ENCODE measurements at places on chromosomes 5 and 9.

- no peak for DNase-seq
Observed at GRCh38 chr9:13942695-13943094, 371.2 kb downstream of the NFIB start.

DNA sequence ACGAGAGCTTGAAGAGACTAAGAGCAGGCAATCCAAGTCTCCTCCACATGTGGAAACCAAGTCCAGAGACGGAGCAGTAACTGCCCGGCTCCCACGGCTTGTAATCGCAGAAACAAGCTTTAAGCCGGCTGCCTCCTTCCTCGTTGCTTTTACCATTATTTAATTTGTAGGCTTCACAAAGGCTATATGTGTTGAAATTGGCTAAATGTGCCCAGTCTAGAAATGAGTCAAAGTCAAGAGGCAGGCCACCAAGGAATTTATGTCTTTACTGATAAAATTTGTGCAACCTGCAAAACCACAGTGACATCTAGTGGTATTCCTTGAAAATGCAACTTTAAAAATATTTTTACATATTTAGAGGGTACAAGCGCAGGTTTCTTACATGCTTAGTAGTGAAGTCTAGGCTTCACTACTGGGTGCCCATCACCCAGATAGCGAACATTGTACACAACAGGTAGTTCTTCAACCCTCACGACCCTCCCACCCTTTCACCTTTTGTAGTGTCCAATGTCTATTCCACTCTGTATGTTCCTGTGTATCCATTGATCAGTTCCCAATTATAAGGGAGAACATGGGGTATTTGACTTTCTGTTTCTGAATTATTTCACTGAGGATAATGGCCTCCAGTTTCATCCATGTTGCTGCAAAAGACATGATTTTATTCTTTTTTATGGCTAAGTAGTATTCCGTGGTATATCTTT, 33.5 kb upstream of the EBF1 start:
- peak; percentile 28 for DNase-seq

DNA sequence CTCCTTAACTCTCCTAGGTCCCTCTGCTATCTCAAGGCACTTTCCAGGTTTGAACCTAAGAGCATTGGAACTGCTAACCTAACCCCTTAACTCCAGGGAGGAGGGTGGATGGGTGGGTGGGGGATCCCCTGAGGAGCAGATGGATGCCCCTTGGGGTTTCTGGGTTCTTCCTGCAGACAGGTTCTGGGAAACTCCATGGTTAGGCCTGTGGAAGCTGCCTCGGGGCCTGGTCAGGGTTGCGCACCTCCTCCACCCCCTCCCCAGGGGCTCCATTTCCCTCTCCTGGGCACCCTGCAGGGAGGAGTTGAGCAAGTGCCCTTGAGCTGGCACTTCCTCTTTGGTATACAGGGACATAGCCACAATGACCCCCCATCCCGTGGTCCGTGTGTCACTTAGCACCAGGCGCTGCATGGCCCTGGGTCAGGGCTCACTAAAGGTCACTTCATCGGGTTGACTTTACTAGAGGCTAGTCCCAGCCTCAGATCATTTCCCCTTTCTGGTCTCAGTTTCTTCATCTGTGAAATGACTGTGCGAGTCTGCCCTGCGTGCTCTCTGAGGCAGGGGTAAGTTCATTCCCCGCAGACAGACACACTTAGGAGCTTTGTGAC, 16.0 kb downstream of the CXXC5 start:
- DNase-seq = peak; percentile 80

- no peak for DNase-seq
Observed at GRCh38 chr9:98049288-98050072, 7.1 kb upstream of the NANS start.

- DNase-seq = no peak
Observed at GRCh38 chr5:80495891-80496290, 8.0 kb downstream of the FAM151B start.

- DNase-seq = peak; percentile 50
Observed at GRCh38 chr5:119470105-119470763, 17.9 kb downstream of the HSD17B4 start.

GRCh38 chr9:37038302-37038942, 4.4 kb upstream of the PAX5 start:
- DNase-seq = no peak

GRCh38 chr9:36450110-36450732, 50.2 kb upstream of the RNF38 start:
- DNase-seq = no peak

- DNase-seq = no peak
Observed at GRCh38 chr5:175670372-175670771, 12.5 kb downstream of the HRH2 start.

GRCh38 chr5:171149772-171150171, 159.3 kb upstream of the TLX3 start:
- no peak for DNase-seq

- no peak for DNase-seq
Observed at GRCh38 chr9:16612627-16613026, 257.8 kb downstream of the BNC2 start.

GRCh38 chr9:92043002-92043401, 72.2 kb downstream of the SPTLC1 start:
- no peak for DNase-seq

DNA sequence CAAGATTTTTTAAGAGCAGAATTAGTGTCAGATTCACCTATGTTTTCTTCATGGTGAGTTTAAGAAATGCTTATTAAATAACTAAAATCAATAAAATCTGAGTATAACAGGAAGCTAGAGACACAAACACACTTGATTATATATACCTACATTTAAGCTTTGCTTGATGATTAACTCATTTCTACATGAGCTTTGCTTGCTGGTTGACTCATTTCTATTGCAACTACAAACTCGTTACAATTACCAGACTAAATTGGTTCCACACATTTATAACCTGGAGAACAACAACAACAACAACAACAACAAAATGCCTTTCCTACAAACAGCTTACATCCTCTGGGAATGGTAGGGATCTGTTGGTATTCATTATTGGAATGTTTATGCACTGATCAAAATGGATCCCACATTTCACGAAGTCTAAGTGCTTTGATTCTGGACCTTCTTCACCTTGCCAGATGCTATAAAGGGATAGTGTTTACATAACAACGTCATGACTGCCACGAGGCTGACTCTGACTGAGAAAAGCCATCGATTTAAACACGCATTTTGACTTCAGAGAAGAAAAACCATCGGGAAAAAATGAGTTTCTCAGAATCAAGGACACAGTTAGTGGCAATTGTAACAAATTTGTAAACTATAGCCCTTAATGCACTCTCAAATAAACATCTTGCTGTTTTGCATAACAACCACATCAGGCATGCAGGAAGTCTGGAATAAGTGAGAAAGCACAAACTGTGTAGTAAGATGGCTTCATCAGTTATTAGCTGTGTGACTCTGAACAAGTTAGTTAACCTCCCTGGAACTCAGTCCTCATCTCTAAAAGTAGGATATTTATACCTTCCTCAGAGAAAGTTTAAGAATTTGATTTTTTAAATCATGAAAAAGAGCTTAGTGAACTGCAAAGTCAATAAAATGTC, 49.8 kb downstream of the RASEF start:
- DNase-seq = no peak

- DNase-seq = no peak
Observed at GRCh38 chr9:136566901-136567300, 21.1 kb upstream of the NOTCH1 start.

GRCh38 chr5:177476531-177477233, 3.2 kb upstream of the DBN1 start:
- no peak for DNase-seq

- DNase-seq = no peak
Observed at GRCh38 chr9:133995012-133995896, 3.1 kb upstream of the VAV2 start.

GRCh38 chr5:171115519-171115918, 193.5 kb upstream of the TLX3 start:
- DNase-seq = no peak

GRCh38 chr9:129170229-129170628, 7.8 kb downstream of the IER5L start:
- no peak for DNase-seq

GRCh38 chr5:1950708-1951103, 68.0 kb upstream of the IRX4 start:
- DNase-seq = no peak

DNA sequence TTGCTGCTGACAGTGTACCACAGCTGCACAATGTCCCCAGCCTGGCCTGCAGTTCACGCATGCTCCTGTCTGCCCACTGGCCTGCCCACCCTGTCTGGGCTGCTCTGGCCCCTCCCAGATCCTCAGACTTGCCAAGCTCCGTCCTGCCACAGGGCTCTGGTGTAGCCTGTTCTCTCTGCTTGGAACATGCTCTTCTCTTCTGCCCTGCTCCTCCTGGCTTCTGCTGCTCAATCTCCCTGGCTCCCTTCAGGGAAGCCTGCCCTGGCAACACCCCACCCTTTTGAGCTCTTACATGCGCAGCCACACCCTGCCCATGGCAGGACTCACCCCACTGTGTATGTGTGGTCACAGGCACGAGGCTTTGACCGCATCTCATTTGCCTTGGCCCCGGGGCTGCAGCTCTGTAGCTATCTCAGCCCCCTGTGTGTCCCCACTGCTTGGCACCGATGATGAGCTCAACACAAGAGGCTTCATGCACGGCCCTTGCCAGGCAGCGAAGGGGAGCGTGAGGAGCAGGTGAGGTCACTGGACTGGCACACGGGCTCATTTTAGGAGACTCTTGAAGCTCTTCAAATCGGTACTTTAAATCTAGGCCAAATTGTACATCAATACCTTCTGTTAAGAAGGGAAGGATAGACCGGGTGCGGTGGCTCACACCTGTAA, 20.4 kb upstream of the BRD3 start:
- no peak for DNase-seq

DNA sequence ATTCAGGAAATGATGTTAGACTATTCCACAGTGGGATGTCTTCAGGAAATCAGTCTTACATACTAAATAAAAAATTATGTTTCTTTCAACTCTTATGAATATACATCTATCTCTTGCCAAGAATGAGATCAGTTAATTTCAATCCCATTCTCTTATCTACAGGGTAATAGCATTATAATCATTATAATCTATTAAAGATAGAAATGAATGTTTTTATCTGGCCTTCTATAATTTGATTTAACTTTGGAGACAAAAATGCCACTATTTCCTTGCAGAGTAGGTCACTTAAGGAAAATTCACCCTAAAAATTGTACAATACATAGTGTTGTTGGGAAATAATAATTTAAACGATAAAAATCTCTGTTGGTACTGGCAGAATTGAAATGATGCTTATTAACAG, 96.4 kb downstream of the HOMER1 start:
- DNase-seq = no peak

GRCh38 chr5:111655169-111655924, 101.6 kb downstream of the NREP start:
- DNase-seq = no peak

- DNase-seq = no peak
Observed at GRCh38 chr5:56169281-56169680, 63.8 kb downstream of the ANKRD55 start.

GRCh38 chr5:167064198-167064776, 1227.2 kb upstream of the WWC1 start:
- no peak for DNase-seq

- no peak for DNase-seq
Observed at GRCh38 chr5:98110282-98110691, 663.2 kb upstream of the RGMB start.
